ENCODE measurements at places on chromosomes 11 and 22.

DNA sequence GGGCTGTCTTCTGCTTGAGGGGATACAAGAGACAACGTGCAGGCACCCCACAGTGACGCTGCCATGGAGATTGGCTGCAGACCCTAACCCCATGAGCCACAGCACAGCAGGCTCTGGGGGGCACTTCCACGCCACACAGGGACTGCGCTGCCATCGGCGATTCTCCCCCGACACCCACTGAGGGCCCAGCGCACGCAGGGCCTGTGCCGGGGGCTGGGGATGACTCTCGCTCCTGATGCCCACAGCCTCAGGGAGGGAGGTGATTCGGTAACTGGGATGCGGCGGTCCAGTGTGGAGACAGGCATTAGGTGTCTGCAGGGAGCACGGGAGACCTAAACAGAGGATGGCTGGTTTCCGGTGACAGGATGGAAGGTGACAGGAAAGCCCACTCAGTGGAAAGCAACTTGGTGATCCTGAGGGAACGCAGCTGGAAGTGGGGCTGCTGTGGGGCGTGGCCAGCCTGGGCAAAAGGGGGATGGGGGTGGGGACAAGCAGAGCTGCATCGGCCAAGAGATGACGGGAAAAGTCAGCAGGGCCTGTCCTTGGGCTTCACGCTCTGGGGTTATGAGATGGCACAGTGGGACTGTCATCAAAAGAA, 37.7 kb downstream of the EFCAB6 start:
- DNase-seq, result no peak

GRCh38 chr11:116467823-116468222, 305.0 kb downstream of the BUD13 start:
- DNase-seq, result no peak

DNA sequence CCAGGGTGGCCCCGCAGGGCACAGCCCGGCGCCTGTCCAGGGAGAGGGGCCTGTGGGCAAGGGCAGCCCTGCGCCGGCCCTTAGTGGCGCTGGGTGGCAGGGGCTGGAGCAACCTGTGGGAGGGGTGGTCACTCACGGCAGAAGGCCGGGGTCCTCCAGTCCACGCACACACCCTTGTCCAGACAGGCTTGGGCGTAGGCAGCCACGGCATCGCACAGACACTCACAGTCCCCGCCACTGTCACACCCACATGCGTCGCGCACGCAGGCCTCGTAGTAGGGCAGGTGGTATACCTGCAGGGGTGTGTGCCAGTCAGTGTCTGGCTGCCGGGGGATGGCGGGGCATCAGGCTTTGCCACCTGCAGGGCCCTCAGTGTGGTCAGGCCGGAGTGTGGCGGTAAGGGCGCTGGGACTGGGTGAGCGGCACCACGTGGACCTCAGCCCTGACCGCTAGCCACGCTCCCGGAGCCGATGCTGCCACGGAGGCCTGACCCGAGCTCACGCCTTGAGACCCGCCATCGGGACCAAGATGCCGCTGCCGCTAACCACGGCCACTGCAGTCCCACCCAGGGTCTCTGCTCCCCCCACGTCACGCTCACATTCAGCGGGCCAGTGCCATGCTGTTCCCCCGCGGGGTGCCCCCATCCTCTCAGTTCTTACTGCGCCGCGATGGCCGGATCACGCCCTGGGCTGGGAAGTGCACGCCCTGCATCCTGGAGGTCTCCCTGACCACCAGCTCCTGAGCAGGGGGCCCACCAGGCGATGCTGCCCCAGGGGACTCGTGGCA, 12.5 kb downstream of the MUC6 start:
- DNase-seq, result no peak

- DNase-seq, result no peak
These were observed 120.9 kb upstream of the NECTIN1 start for GRCh38 chr11:119849872-119850271.

DNA sequence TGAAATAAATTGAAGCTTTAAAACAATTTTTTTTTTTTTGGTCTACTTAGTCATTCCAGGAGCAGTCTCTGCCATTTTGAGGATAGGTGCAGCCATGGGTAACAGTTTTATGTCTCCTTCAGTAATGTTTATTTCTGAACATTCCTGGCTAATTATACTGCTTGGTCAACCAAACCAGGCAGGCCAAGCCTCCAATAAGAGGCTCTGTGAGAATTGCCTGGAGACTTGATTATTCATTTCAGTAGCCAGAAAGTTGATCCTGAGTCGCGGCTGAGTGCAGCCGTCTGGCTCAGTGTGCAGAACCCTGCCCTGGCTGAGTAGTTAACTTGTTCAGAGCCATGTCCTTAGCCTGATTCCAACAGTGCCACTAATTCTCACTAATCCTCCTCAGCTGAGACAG, 364.0 kb upstream of the FAT3 start:
- DNase-seq, result no peak

DNA sequence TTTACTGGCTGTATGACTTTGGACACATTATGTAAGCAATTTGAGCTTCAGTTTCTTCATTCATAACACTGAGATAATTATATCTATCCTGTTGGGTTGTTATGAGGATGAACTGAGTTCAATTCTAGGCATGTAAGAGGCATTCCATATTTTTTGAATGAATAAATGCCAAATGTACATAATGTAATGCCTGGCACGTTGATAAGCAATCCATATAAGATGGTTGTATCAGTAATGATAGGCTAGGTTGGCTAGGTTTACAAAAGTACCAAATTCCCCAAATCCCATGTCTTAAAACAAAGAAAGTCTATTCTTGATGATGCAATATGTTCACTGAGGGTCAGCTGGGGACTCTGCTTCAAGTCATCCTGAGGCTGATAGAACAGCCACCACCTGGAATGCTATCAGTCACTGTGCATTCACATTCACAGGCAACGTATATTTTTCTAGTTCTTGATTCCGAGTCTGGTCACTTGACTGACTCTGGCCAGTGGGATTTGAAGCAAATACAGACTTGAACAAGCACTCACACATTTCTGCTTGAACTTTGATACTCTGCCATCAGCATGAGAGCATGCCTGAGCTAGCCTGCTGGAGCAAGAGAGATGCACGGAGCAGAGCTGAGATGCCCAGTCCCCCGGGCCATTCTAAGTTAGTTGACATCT, 104.0 kb upstream of the TIMP3 start:
- no peak for DNase-seq

DNA sequence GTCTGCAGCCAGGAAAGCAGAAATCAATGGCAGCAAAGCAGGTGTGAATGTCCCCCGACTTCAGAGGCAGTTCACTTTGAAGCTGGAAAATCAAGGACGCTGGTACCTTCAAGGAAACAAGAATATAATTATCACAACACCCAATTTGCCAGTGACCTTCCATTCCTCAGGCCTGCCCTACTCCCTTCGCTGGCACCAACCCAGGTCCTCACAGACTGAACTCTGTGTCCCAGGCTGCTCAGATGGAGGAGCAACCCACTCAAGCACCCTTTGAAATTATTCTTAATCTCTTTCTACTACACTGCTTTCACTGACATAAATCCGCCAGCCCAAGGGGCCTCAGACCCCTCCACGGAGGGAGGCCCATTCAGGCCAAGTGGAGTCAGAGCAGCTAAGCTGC, 64.7 kb upstream of the WT1 start:
- DNase-seq, result no peak

GRCh38 chr11:116601814-116602636, 170.8 kb downstream of the BUD13 start:
- no peak for DNase-seq

DNA sequence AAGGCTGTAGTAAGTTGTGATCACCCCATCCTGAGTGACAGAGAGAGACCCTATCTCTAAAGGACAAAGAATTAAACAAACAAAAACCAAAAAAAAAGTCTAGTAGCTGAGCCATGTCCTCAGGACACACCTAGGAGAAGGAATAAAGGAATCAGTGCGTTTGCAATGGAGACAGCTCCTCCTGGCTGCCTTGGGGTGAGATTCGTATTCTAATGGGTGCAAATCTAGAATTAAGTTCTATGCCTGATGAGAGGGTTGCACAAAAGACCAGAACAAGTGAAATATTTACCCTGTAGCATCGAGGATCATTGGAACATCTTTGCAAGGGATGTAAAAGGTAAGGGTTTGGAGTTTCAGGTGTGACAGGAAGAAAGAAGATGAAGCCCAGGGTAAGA, 70.3 kb upstream of the BMAL1 start:
- no peak for DNase-seq

- no peak for DNase-seq
These were observed 92.8 kb upstream of the KCNQ1OT1 start for GRCh38 chr11:2792381-2793250.
